Endodermal cell (in vitro differentiated cells): ENCODE measurements at places on chromosomes 7 and 10. TPM values are rescaled to one million over a fixed set of nuclear protein-coding genes. Genes with fewer than 3 reads are reported as not detected.

The FXYD4 gene
- 0.97 TPM in 1 of 3 replicates, not detected in the others for total RNA-seq

The CALHM1 gene
- 0.07 TPM in 1 of 2 replicates, not detected in the other for total RNA-seq

The KNDC1 gene
- total RNA-seq = 5.7 to 6.5 TPM (median 6.2 TPM) in 3 replicates

The VSTM2A gene
- 0.12 TPM in 1 of 3 replicates, not detected in the others for total RNA-seq

The PAX4 gene
- total RNA-seq = 0.24 TPM in 1 of 2 replicates, not detected in the other

The PRR15 gene
- total RNA-seq = 3.3 and 3.7 TPM in 2 replicates

The APBB1IP gene
- total RNA-seq = 0.21 to 0.34 TPM (median 0.24 TPM) in 3 replicates

The H2AZ2 gene
- total RNA-seq = 159 to 202 TPM (median 201 TPM) in 3 replicates

The OPALIN gene
- not detected in 3 replicates for total RNA-seq

The SPDYE2 gene
- not detected in 3 replicates for total RNA-seq

The KIN gene
- 16.2 and 17.9 TPM in 2 replicates for total RNA-seq

The ENTPD1 gene
- 2.3 and 3.9 TPM in 2 replicates for total RNA-seq

The NEURL1 gene
- total RNA-seq = 0.36 to 1.2 TPM (median 0.38 TPM) in 3 replicates

The RPEL1 gene
- total RNA-seq = not detected in 2 replicates

The GPR37 gene
- 31.6 to 94.8 TPM (median 34.5 TPM) in 3 replicates for total RNA-seq

The NMT2 gene
- total RNA-seq = 19.8 and 21.9 TPM in 2 replicates

The CUBN gene
- total RNA-seq = 0.55 to 2.4 TPM (median 0.75 TPM) in 3 replicates

The SGCE gene
- total RNA-seq = 45.9 to 62.2 TPM (median 61.8 TPM) in 3 replicates

The GCC1 gene
- total RNA-seq = 9.2 to 15.6 TPM (median 15.3 TPM) in 3 replicates

The CARD11 gene
- 10.8 and 14.8 TPM in 2 replicates for total RNA-seq
